ENCODE measurements at places on chromosomes 4 and X.

GRCh38 chrX:130114141-130114588, 3.9 kb upstream of the ELF4 start:
- H3K36me3 ChIP-seq = no peaks in the 10 kb centered on the region
- no peaks in the 10 kb centered on the region for H3K27me3 ChIP-seq
- H3K27ac ChIP-seq = no peak overlapping the region
- no peaks in the 10 kb centered on the region for H3K4me1 ChIP-seq
- no peak for DNase-seq

GRCh38 chr4:681736-682451, 7.1 kb downstream of the SLC49A3 start:
- no peak overlapping the region for H3K27ac ChIP-seq
- peaks cover 11% of the 10 kb centered on the region for H3K4me1 ChIP-seq
- no peak overlapping the region for H3K4me3 ChIP-seq
- no peak for DNase-seq
- no peaks in the 10 kb centered on the region for H3K36me3 ChIP-seq
- H3K27me3 ChIP-seq = no peaks in the 10 kb centered on the region

DNA sequence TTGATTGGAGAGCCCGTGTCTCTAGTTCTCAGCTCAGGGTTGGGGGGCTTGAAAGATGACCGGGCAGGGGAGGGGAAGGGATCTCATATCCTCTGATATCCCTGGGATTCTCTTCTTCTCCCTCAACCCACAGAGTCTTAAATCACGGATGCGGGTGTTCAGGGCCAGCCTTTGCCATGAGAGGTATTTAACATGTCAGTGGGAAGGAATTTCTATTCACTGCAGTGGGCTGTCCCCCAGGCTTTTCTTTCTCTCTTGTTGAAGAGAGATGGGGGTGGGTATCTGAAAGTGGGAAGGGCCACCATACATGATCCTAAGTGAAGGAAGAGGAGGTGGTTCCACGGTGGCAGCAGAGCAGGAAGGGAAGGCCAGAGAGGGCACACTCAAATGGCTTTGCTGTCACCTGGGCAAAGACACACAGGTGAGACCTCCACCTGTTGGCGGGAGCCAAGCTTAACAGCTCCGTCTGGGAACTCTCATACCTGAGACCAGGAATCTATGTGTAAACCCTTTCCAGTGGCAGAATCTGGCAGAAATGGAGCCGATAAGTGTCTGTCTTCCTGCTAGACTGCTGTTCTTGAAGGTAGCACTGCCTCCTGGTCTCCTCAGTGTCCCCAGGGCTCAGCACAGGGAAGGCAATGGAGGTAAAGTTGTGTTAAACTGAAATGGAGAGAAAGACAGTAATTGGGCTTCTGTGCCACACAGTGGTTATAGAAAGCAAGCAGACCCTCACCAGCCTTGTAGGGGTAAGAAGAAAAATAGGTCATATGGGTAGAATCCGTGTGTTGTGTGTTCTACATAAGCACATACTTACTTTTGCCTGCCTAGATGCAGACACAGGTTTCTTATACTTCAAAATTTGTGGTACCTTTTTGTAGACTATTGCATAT, 49.4 kb downstream of the RHOH start:
- no peak overlapping the region for H3K27ac ChIP-seq
- no peaks in the 10 kb centered on the region for H3K36me3 ChIP-seq
- H3K4me3 ChIP-seq = no peak overlapping the region

DNA sequence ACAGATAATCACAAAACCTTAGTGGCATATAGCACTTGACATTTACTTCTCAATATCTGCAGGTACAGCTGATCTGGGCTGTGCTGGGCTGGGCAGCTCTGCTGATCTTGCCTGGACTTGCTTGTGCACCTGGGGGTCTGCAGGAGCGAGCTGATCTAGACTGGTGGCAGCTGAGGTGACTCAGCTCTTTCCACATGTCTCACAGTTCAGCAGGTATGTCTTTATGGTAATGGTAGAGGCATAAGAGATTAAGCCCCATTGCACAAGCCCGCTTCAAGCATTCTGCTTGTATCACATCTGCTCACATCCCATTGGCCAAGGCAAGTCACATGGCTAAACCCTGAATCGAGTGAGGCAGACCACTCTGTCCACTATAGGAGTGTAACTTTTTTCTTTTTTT, 506.7 kb downstream of the BCOR start:
- DNase-seq = no peak
- H3K27ac ChIP-seq = no peak overlapping the region
- H3K4me3 ChIP-seq = no peak overlapping the region
- H3K4me1 ChIP-seq = no peaks in the 10 kb centered on the region
- no peaks in the 10 kb centered on the region for H3K27me3 ChIP-seq

DNA sequence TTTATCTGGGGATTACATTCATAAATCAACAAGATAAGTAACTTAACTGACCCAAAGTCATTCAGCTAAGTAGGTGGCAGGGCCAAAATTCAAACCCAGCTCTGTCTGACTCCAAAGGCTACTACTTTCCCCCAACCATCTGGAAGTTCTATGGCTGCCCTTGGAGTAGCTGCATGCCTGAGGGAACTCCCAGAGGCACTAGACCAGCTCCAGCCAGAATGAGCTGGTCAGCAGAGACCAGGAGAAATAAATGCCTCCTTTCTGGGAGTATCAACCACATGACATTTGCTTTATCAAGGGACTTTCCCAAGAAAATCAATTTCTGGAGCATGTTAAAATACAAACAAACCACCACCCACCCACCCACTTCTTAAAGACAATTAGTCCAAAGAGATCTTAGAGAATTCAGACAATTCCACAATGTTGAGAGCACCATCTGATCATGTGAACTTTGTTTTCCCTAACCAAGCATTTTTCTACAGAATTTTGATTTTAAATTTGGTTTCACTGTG, 180.5 kb downstream of the EFHC2 start:
- no peak overlapping the region for H3K4me3 ChIP-seq

GRCh38 chr4:93828332-93828994, at the start of gene ATOH1:
ATOH1 (plus strand) TSS chr4:93828753; CDS start chr4:93828927, 174 bp downstream.
- no peak for DNase-seq
- no peak within 1 kb of the TSS for H3K27ac ChIP-seq
- peak within 1 kb of the TSS; percentile 29 for H3K4me3 ChIP-seq
- peaks cover 75% of the 10 kb centered on the region for H3K27me3 ChIP-seq

DNA sequence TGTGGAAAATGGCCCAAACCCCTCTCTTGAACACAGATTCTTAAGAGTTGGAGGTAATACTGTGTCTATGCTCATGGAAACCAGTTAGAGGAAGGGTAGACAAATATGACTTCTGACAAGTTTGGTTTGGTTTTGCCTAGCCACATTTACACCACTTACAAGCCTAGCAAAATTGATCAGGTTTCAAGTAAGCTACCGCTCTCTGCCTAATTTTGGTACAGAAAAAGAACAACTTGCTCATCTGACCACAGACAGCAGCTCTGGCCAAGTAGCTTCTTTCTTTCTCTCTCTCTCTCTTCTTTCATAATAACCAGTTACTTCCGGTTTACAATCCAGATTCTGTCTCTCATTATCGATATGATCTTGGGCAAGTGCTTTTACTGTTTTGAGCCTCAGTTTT, 260.0 kb downstream of the GLUD2 start:
- H3K27me3 ChIP-seq = no peaks in the 10 kb centered on the region
- DNase-seq = no peak
- H3K27ac ChIP-seq = no peak overlapping the region
- no peak overlapping the region for H3K4me3 ChIP-seq
- no peaks in the 10 kb centered on the region for H3K36me3 ChIP-seq

GRCh38 chr4:149765630-149766029, 50.0 kb downstream of the IQCM start:
- H3K36me3 ChIP-seq = no peaks in the 10 kb centered on the region
- H3K27ac ChIP-seq = no peak overlapping the region
- no peak for DNase-seq
- H3K4me1 ChIP-seq = no peaks in the 10 kb centered on the region
- H3K4me3 ChIP-seq = no peak overlapping the region

- no peak overlapping the region for H3K27ac ChIP-seq
- H3K36me3 ChIP-seq = no peaks in the 10 kb centered on the region
- H3K4me1 ChIP-seq = no peaks in the 10 kb centered on the region
- no peak overlapping the region for H3K4me3 ChIP-seq
- DNase-seq = no peak
- no peaks in the 10 kb centered on the region for H3K27me3 ChIP-seq
These were observed 493.4 kb downstream of the IQCM start for GRCh38 chr4:149322203-149322602.

DNA sequence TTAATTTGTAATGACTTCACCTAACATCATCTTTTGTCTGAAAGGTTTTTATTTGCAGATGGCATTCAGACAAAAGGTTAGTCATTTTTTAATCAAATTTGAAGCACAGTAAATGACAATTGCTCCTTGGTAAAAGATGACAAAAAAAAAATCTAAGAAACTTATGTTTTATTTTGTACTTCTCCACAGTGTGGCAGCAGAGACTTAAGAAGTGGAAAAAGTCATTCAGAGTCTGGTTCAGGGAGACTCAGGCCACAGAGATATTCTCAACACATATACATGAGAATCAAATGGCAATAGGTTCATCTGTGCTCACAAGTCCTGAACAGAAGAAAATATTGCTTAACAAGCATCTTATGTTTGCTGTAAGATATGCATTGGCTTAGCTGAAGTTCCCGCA, 436.2 kb downstream of the KCNIP4 start:
- DNase-seq = no peak
- H3K4me3 ChIP-seq = no peak overlapping the region
- no peaks in the 10 kb centered on the region for H3K36me3 ChIP-seq

DNA sequence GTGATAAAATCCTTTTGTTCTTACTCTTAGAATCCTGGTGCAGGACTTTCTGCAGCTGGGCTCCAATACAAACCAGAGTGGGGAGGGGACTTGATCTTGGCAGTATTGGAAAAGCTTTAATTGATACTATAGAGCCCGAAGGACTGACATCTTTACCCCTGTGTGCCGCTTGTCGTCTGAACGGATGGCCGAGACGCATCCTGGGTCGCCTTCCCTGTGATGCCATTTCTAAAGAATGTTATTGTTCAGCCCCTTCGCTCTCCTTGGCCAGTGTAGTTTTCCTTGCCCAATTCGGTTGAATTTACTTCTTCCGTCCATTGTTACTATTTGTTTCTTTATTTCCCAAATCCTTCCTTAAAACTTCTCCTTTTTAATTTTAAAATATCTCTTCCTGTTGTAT, 80.9 kb downstream of the CLDN34 start:
- H3K4me3 ChIP-seq = no peak overlapping the region
- no peak for DNase-seq
- H3K36me3 ChIP-seq = no peaks in the 10 kb centered on the region
- no peaks in the 10 kb centered on the region for H3K27me3 ChIP-seq
- H3K27ac ChIP-seq = no peak overlapping the region

- DNase-seq = no peak
- H3K36me3 ChIP-seq = no peaks in the 10 kb centered on the region
- H3K27me3 ChIP-seq = no peaks in the 10 kb centered on the region
- H3K4me3 ChIP-seq = no peak overlapping the region
These were observed 123.3 kb downstream of the RNF150 start for GRCh38 chr4:141009931-141010330.

DNA sequence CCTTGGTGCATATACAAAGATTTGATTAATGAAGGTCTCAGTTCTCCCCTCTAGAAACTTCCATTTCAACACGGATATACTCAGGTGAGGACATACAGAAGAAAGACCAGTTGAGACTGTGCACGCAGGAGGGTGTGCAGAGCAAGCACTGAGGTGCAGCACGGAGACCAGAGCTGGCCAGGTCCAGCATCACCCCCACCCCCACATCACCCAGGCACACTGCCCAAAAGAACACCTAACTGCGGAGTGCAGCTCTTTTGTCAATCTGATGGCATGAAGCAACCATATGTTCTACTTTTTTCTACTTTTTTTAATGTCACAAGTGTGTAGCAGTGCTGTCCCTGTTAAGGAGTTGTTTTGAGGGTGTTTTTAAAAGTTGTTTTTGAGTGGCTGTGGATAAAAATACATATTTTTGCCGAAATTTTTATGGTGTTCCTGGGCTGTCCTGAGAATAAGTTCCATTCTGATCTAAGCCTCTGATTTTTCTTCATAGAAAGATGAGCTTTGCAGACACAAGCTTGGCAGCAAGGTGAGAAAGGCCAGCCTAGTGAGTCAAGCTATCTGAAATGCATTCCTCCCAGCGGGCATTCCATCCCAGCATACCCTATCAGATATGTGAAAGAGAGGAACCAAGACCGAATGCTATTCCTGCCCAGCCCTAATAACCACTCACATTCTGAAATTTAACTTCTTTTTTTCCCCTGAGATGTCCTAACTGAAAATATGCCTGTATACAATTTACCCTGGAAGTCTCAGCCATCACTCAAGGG, 173.7 kb downstream of the PTTG2 start:
- peaks cover 5% of the 10 kb centered on the region for H3K4me1 ChIP-seq
- H3K36me3 ChIP-seq = no peaks in the 10 kb centered on the region
- DNase-seq = no peak

- no peaks in the 10 kb centered on the region for H3K36me3 ChIP-seq
- no peaks in the 10 kb centered on the region for H3K27me3 ChIP-seq
- no peak for DNase-seq
- H3K27ac ChIP-seq = no peak overlapping the region
- H3K4me3 ChIP-seq = no peak overlapping the region
- no peaks in the 10 kb centered on the region for H3K4me1 ChIP-seq
These were observed 289.7 kb downstream of the DKK2 start for GRCh38 chr4:106746451-106746850.

- H3K4me3 ChIP-seq = no peak overlapping the region
- no peaks in the 10 kb centered on the region for H3K4me1 ChIP-seq
- no peaks in the 10 kb centered on the region for H3K27me3 ChIP-seq
- DNase-seq = no peak
- no peaks in the 10 kb centered on the region for H3K36me3 ChIP-seq
- no peak overlapping the region for H3K27ac ChIP-seq
These were observed 3.2 kb downstream of the SLC9A7 start for GRCh38 chrX:46755671-46756070.

- DNase-seq = no peak
- H3K4me3 ChIP-seq = no peak overlapping the region
- no peaks in the 10 kb centered on the region for H3K27me3 ChIP-seq
- H3K4me1 ChIP-seq = no peaks in the 10 kb centered on the region
- no peak overlapping the region for H3K27ac ChIP-seq
- H3K36me3 ChIP-seq = no peaks in the 10 kb centered on the region
These were observed 70.7 kb upstream of the SLC4A4 start for GRCh38 chr4:71268166-71268565.

GRCh38 chr4:79050541-79050880, 111.3 kb upstream of the PAQR3 start:
- H3K27me3 ChIP-seq = no peaks in the 10 kb centered on the region
- H3K4me1 ChIP-seq = no peaks in the 10 kb centered on the region
- no peak overlapping the region for H3K4me3 ChIP-seq
- H3K27ac ChIP-seq = no peak overlapping the region
- no peaks in the 10 kb centered on the region for H3K36me3 ChIP-seq
- DNase-seq = no peak

GRCh38 chrX:15758140-15758539, 20.1 kb downstream of the CA5B start:
- no peak for DNase-seq
- no peak overlapping the region for H3K4me3 ChIP-seq
- H3K27me3 ChIP-seq = no peaks in the 10 kb centered on the region
- H3K36me3 ChIP-seq = no peaks in the 10 kb centered on the region

GRCh38 chrX:74461384-74461783, 40.1 kb downstream of the SLC16A2 start:
- DNase-seq = no peak
- H3K36me3 ChIP-seq = no peaks in the 10 kb centered on the region
- H3K27ac ChIP-seq = no peak overlapping the region
- no peaks in the 10 kb centered on the region for H3K27me3 ChIP-seq
- no peak overlapping the region for H3K4me3 ChIP-seq
